NCI-H2081 (cell line): ENCODE measurements at places on chromosomes 13 and 19.

DNA sequence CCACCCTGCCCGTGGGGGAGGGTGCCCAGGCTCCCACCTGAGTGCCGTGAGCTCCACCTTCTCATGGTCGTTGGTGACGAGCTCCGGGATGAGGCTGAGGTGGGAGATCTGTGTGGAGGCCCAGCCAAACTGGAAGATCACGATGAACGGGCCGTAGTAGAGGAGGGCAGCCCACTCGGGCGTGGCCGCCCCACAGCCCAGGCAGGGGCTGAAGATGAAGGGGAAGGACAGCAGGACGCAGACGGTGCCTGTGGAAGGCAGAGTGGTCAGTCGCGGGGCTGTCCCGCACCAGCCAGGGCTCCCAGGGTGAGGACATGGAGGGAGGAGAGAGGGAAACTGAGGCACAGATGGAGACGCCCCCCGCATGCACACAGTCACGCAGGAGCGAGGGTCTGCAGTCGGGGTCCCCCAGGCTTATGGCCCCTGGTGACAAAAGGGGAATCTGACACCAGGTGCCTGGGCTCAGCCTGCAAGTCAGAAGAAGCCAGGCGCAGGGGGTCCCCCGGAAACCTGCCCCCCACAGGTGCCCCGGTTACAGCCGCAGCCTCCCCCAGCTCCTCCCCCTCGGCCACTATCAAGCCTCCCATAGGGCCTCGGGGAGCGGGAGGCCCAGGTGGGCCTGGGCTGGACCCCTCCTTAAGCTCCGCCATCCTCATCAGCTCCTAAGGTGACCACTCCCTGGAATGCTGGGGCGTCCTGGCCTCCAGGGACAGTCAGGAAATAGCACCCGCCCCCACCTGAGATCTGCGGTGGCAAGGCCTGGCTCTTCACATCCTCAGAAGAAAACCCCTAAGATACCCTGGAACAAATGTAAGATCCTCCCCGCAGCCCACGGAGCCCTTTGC lies 6.2 kb downstream of the MFSD12 start:
- no peak for DNase-seq

- DNase-seq, result no peak
Observed at GRCh38 chr19:6067975-6068374, 42.3 kb downstream of the RFX2 start.

- no peak for DNase-seq
Observed at GRCh38 chr13:107370015-107370785, 802.3 kb upstream of the ARGLU1 start.

- DNase-seq, result no peak
Observed at GRCh38 chr19:14768001-14768400, 10.4 kb downstream of the ADGRE2 start.

DNA sequence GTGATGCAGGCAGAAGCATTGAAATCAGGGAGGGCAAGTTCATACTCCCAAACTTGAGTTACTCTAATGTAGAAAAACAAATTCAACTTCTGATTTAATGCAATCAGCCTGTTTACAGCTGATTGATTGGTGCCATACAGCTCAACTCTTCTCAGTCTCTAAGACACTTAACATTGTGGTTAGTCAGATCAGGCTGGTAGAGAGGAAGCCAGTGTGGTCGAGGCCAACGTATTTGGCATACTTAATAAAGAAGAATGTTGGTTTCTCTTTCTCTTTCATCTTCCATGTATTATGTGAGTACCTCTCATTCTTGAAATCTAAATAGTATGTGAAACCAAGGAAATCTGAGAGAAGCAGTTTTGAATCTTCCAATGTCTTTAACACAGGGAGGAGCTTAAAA lies 255.0 kb upstream of the SLITRK1 start:
- DNase-seq, result no peak

GRCh38 chr19:6668691-6669090 lies 1.3 kb downstream of the TNFSF14 start:
- DNase-seq, result no peak

GRCh38 chr19:32631381-32631780 lies 43.6 kb downstream of the ANKRD27 start:
- no peak for DNase-seq

- DNase-seq, result no peak
Observed at GRCh38 chr13:109199280-109199679, 569.9 kb downstream of the MYO16 start.

DNA sequence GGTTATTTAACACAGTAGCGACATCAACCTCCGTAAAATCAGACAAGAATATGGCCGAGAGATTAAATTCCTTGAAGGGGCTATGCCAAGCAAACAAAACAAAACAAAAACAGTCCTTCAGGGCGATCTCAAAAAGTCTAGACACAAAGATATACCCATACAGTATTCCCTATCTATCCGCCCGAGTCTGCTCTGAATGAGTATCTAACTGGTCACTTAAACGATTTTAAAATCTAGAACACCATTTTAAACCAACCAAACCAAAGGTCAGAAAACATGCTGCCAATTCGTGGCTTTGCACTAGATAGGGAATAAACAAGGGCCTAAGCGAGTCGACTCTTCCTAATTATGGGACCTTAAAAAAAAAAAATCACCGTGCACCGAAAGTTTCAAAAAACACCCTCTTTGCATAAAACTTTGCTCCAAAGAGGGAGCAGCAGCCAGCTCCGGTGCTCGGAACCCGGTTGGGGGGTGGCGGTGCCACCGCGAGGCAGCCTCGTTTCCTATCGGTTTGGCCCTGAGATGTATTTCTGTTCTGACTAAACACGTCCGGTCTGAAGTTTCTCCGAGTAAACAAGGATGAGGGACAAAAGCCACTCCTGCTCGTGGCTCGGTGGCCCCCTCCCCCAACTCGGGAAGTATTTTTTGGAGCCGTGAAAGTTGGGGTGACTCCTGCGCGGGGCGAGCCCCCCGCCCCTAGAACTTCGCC lies 1.8 kb downstream of the HMGB1 start:
- DNase-seq, result peak; percentile 35

GRCh38 chr13:74774264-74774663 lies 640.1 kb upstream of the KLF12 start:
- DNase-seq, result no peak

- DNase-seq, result no peak
Observed at GRCh38 chr19:18393836-18394235, 3.6 kb downstream of the LRRC25 start.

- DNase-seq, result no peak
Observed at GRCh38 chr19:6925386-6925785, 38.0 kb downstream of the ADGRE1 start.

- no peak for DNase-seq
Observed at GRCh38 chr13:63595811-63596210, 2180.2 kb upstream of the PCDH20 start.

GRCh38 chr19:16608290-16608739 lies 19.7 kb downstream of the MED26 start:
- no peak for DNase-seq

GRCh38 chr13:23516702-23517101 lies 53.5 kb upstream of the TNFRSF19 start:
- no peak for DNase-seq

- peak; percentile 43 for DNase-seq
Observed at GRCh38 chr19:708154-709143, at the start of gene PALM. TSS of gene PALM (plus strand) at chr19:708935. CDS start at chr19:709147, 212 bp downstream.

- DNase-seq, result no peak
Observed at GRCh38 chr13:76758257-76758656, 127.9 kb downstream of the KCTD12 start.

- DNase-seq, result no peak
Observed at GRCh38 chr13:28429685-28430290, 65.1 kb downstream of the FLT1 start.

DNA sequence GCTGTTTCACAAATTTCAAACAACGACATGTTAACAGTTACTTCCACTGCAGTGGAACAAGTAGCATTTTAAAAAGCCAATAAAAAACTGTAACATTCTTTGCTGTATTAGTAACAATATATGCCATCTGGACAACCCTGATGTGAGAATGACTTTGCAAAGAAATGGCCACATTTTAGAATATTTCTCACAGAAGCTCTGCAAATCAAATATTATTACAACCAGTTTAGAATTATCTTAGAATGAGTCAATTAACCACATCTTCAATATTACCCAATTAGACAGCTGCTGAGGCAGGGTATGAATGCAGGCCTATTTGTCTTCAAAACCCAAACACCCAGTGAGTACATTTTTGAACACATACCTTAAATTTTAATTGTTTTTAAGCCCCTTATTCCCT lies 3.2 kb downstream of the ZNF699 start:
- no peak for DNase-seq

- DNase-seq, result no peak
Observed at GRCh38 chr13:31965361-31966066, 66.1 kb upstream of the FRY start.

- DNase-seq, result no peak
Observed at GRCh38 chr19:45263013-45263412, 11.9 kb downstream of the MARK4 start.

DNA sequence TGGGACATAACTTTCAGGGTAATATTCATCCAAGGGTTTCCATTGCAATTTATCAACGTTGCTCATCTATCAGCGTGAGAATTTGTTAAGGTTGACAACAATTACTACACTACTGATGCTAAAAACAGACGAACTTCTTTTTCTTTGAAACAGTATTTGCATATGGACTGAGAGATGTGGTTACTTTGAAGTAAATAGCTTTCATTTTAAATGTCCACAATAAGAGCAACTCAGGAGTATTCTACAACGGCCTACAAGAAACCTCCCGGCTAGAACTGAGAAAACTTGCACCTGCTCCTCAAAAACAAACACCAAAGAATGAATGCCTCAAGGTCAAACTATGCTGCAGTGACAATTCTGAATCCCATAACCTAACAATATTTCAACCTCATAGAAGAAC lies 238.4 kb downstream of the IRS2 start:
- DNase-seq, result no peak

GRCh38 chr19:12783291-12783848 lies 7.9 kb upstream of the JUNB start:
- DNase-seq, result no peak

- DNase-seq, result no peak
Observed at GRCh38 chr13:51122868-51123566, 11.9 kb upstream of the C13orf42 start.
